CD4-positive, alpha-beta T cell treated with Interleukin-2 at 100 ng/mL for 4 hours (primary cell): ENCODE measurements at places on chromosomes 2 and 18.

DNA sequence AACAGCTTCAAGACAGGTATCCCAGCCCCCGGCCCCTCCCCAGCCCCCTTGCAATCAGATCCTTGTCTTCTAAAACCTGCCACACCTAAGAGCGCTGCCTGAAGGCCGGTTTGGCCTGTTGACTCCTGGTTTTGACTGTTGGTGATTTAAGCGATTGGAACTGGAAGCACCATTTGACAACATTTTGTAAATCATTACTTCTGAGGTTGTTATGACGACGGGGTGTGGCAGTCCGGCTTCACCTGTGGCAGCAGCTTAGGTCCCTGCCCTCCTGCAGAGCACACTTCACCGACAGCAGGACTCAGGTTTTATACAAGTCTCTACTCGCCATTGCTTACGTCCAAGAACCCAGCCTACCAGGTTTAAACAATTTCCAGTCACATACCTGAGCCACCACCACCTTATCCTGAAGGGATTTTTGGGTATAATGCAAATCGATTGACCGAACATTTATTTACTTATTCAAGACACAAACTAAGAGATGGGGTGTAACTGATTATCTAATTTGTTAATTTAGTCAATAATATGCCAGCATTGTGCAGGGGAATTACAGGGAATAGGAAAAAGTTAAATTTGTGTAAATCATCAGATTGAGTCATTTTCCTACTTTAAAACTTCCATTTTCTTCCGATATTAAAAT is 707 bp upstream of the DGUOK start:
- DNase-seq, result no peak

GRCh38 chr2:179226203-179226960 is 38.2 kb downstream of the SESTD1 start:
- DNase-seq, result no peak

- no peak for DNase-seq
Measured at GRCh38 chr18:59633961-59634485, 63.2 kb downstream of the CCBE1 start.

DNA sequence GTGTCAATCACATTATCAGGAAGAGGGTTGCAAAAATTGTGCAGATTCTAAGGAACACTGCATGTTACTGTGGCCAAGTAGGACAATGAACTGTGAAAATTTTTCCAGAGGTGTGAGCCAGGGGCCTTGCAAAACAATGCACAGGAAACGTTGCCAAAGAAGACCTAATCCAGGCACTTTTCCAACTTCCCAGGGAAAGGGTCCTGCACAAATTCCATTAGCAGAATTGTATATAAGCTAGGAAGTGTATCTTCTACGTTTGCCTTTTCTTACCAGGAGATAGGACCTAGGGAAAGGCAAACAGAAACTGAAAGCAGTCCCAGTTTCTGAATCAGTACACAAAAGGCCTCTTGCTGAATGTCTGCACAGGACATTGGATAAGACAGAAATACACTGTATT is 1888.3 kb upstream of the CELF4 start:
- no peak for DNase-seq

GRCh38 chr2:217338306-217338916 is 478.5 kb upstream of the TNP1 start:
- no peak for DNase-seq

- DNase-seq, result peak; percentile 55
Measured at GRCh38 chr18:10530852-10531251, 5.0 kb downstream of the NAPG start.

- no peak for DNase-seq
Measured at GRCh38 chr2:119517433-119517832, 6.8 kb downstream of the SCTR start.

GRCh38 chr2:18792226-18792629 is 202.9 kb upstream of the NT5C1B start:
- no peak for DNase-seq

DNA sequence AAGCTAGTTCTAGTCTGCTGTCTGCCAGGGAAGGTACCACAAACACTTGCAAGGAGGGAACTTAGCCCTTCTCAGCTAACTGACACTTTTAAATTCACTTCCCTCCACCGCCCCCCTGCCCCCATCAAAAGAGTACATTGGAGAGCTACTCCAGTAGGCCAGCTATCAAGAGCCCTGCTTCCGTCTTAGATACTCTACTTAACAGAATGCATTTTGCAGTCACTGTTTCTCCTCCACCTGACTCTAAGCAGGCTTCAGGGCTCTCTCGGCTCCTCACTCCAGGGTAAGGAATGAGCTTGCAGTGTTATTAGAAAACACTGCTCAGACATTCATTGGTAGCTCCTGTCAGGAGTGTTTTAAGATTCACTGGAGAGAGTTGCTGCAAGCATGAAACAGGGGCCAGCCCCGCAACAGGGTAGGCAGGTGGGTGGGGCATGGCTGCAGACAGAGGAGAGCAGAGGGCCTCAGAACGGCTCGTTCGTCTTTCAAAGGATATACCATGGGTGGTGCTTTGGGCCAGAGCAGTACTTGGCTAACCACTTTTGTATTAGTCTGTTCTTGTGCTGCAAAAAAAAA is 35.3 kb upstream of the PDCL3 start:
- no peak for DNase-seq

DNA sequence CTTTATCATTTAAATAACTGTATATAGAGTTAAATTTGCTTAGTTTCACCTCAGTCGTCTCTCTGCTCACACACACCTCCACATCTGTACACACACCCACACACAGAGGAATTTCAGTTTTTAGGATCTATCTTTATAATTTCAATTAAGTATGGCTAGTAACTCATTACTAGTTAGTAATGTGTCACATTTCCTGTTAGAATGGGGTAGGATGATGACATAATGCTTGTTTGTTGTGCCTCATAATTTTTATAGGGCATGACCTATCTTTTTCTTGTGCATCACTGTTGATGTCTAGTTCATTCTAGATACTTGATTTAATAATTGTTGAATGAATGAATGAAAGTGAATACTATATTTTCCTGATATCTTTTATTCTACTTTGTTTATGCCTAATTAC is 108.6 kb downstream of the AGPS start:
- peak; percentile 2 for DNase-seq

DNA sequence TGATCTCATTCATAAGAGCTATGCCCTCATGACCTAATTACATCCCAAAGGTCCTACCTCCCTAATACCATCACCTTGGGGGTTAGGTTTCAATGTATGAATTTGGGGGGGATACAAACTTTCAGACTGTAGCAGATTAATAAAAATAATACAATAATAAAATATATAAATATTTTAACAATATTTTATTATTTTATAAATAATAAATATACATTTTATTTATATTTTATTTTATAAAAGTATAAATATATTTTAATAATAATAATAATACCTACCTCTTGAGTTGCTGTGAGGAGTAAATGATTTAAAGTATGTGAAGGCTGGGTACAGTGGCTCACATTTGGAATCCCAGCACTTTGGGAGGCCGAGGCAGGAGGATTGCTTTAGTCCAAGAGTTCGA is 8.1 kb upstream of the SLC16A14 start:
- DNase-seq, result no peak

GRCh38 chr2:232481322-232482140 is 6.1 kb downstream of the ECEL1 start:
- DNase-seq, result no peak

- no peak for DNase-seq
Measured at GRCh38 chr2:120453635-120453998, 107.7 kb downstream of the INHBB start.

DNA sequence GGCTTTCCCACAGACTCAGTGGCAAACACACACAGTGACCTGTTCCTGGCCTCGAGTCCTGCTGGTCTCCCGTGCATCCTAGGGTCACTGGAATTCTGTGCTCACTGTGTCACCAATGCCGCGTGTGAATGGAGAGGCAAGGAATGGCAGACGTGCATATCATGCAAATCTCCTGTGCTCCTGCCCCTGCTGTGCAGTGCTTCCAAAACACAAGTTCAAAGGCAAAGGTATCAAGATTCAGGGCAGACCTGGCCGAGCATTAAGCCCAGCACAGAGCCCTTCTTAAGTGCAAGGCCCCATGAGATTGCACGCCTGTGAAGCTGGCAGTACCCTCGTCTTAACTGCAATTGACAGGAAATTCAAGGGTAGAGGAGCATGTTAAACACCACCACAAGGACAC is 129.1 kb downstream of the NDUFA10 start:
- DNase-seq, result no peak

DNA sequence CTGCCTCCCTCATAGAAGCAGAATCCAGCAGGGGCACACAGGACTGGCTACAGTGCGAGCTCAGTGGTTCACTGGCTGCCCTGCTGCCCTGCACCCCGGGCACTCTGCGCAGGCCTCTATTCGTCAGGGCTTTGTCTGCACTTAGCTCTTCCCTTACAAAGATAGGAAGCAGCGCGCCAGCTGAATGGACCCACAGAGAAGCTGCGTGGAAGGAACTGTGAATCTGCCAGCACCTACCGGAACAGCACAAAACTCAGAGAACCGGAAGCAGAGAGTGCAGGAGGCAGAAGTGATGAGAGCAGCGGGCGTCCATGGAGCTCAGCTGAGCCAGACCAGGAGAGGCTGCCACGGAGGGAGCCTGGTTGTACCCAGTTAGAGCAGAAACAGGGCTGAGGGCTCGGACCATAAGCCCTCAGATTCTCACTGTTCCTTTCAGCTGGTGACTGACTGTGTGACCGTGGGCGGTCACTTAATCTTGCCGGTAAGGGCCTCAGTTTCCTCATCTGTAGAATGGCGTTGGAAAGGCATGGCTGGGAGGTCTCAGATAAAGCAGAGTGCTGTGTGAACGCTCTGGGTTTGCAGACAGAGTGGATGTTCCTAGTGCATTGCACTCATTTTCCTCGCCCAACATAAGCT is 23.1 kb upstream of the SLC66A3 start:
- no peak for DNase-seq

GRCh38 chr2:215637651-215638050 is 201.8 kb upstream of the FN1 start:
- DNase-seq, result no peak

DNA sequence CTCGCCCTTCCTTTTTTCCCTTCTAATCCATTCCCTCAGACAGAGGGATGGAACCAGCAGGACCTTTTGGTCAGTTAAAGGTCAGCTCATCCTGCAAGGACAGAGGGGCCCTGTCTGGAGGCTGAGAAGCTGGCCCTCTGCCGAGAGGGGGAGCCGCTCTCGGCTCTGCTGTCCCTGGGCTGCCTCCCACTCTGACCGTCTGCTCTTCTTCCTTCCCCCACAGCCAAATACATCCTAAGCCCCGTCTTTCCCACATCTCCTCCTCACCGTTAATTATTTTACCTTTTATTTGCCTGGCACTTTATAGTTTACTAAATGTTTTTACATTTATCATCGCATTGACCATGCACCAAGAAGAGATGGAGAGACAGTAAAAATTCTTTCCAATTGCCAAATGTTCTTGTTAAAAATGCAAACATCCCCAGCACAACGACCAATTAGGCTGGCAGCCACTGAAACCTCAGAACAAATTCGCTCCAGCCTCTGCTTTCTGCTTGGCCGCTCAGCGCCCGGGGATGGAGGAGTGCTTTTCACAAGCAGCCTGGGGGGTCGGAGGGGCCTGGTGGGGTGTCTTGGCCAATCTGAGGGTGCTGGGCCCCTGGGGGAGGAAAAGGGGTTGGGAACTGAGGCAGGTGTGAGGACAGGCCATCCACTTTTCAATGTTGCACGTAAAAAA is 123.7 kb downstream of the TNS1 start:
- no peak for DNase-seq

DNA sequence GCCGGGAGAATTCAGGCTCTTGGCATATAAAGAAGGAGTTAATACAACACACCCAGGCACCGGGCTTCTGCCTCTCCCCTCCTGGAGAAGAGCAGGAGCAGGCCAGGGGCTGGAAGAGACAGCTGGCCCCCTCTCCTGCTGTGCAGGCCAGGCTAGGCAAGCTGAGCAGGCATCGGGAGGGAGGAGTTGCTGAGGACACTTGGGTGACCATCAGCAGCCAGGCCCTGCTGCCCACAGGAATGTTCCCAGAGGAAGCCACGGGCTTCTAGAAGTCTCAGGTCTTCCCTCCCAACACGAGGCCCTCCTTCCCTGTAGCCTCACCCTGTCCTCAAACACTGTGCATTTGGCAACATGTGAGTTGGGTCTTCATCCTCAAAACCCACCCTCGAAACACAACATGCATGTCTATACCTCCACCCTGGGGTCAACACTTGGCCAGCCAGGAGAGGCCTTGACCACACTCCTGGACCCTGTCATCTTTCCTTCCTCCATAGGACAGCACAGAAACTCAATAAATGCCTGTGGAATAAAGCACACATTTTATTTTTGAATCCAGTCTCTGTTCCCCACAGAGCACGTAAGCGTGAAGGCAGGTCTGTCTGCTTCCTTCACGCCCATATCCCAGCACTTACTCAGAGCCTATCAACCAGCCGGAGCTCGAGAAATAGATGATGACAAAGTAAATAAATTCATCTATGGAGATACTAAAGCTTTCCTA is 433.8 kb upstream of the ID2 start:
- no peak for DNase-seq

GRCh38 chr18:48032876-48033789 is 102.7 kb upstream of the SMAD2 start:
- DNase-seq, result no peak

DNA sequence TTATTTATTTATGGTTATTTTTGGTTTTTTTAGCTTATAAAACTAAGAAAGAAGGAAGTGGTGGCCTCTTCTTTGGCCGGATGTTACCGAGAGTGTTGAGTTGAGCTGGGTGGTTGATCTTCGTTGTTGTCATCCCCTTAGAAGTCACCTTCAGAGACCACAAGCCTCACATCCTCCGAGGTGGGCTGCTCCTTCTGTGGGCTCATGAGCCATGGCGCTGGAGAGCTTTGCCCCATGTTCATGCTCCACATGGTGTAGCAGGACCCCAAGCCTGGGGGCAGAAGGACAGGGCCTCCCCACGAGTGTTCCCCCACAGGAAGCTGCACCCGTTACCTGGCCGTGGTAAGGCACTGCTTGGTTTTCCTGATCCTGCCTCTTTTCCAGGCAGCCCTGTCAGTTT is 23.4 kb downstream of the SNTG2 start:
- peak; percentile 4 for DNase-seq

GRCh38 chr2:178191004-178191508 is 3.3 kb upstream of the OSBPL6 start:
- DNase-seq, result peak; percentile 23

GRCh38 chr2:47272031-47272864 is 117.1 kb upstream of the STPG4 start:
- DNase-seq, result peak; percentile 40

- no peak for DNase-seq
Measured at GRCh38 chr2:74222300-74222650, 23.9 kb downstream of the MTHFD2 start.

GRCh38 chr2:55401124-55401523 is 18.5 kb downstream of the CCDC88A start:
- DNase-seq, result no peak
